COR-L47 (cell line): ENCODE measurements at places on chromosomes 16 and 17.

- DNase-seq: no peak
Measured at GRCh38 chr17:27417596-27418365, 38.5 kb upstream of the KSR1 start.

GRCh38 chr16:283033-283805 is at the start of gene PDIA2:
Gene PDIA2 (plus strand): TSS chr16:283164. CDS start chr16:283170, 6 bp downstream.
- DNase-seq: no peak

DNA sequence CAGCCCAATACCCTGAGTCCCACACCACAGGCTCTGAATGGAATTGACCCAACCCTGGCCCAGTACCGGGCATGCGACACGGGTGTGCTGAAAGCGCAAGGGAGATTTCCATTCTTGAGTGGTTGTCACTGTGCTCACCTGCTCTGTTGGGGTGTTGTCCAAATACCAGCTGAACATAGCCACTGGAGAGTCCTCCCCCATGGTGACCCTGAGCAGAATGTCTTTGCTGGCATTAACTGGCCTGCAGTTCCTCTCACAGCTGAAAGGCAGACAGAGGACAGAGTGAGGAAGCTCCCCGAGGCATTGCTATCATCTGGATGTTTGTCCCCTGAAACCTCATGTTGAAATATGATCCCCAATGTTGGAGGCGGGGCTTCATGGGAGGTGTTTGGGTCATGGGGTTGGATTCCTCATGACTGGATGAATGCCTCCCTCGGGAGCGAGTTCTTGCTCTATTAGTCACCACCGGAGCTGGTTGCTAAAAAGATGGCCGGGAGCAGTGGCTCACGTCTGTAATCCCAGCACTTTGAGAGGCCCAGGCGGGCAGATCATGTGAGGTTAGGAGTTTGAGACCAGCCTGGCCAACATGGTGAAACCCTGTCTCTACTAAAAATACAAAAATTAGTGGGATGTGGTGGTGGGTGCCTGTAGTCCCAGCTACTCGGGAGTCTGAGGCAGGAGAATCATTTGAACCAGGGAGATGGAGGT is 57.3 kb upstream of the BCO1 start:
- DNase-seq: no peak

DNA sequence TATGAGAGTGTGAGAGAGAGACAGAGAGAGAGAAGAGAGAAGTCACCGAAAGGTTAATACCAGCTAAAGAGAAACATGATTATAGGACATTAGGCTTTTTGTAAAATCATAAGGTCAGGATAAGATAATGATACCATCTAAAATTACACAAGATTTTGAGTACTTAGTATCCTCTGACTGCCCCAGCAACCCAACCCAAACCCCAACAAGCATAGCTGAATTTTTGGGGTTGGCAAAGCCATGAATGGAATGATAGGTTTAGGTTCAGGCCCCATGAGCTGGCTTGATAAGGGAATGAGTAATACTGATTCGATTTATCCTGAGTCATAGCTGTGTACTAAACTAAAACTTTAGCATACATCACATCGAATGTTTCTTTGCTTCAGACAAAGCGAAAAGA is 259.5 kb downstream of the IRX3 start:
- DNase-seq: no peak

- DNase-seq: no peak
Measured at GRCh38 chr16:77856438-77857160, 68.2 kb downstream of the VAT1L start.

GRCh38 chr17:4969047-4969550 is 1.5 kb upstream of the SPAG7 start:
- no peak for DNase-seq

DNA sequence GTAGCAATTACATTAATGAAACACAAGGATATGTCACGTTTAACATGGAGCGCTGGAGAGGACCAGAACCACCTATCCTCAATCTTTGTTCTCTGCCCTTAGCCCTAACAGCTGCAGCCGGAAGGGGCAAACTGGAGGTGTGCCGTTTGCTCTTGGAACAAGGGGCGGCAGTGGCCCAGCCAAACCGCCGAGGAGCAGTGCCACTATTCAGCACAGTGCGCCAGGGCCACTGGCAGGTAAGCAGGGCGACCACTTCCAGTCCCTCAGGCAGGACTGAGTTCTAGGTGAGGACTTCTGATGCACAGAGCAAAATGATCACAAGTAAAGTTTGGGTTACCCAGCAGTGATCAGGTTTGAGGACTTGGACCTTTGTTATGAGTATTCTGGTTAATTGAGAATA is 41.1 kb downstream of the CYB561 start:
- DNase-seq: no peak
